ENCODE measurements at places on chromosomes 5 and 9.
A peak's percentile ranks its signal among the peaks of the same experiment; 100 is the strongest.

DNA sequence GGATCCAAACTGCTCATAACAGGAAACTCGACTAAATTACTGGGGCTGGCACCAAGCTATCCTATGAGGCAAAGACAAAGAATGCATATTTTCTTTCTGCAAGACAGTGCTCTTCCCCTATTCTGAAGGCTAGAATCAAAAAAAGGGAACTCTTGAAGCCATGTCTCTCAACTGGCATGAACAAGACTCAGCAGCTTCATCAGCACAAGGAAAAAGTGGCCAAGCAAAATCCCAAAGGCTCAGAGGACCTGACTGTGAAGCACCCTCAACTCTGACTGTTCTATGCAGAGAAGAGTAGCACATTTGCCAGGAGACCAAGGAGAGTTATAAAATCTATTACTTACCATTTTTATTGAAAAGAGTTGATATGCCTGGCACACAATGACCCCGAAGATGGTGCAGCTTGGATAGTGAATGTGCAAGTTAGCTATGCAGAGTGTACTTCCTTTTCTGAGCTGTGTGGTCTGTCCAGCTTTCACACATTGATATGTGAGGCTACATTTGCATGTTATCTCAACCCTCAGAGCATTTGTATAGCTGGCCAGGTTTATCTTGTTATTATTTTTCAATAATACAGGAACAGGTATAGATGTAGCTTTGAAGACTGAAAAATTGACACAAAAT, 51.0 kb upstream of the FYB1 start:
- DNase-seq = no peak

DNA sequence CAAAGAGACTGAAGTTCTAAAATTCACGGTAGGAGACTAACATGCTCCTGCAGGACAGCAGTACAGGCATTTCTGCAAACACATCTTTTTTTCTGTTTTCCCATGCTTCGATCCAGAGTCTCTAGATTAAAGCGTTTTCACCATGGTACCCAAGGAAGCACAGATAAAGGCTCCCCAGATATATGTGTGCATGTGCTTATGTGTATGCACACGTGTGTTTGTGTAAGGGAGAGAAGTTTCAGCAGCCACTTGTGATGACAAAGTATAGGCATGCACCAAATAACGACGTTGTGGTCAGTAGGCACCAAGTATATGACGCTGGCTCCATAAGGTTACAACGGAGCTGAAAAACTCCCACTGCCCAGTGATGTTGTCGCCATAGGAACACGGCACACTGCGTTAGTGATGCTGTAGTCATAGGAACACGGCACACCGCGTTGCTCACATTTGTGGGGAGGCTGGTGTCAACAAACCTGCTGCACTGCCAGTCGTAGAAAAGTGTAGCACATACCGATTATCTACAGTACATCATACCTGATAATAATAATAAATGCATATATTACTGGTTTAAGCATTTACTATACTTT, 21.7 kb downstream of the MED10 start:
- DNase-seq = no peak

GRCh38 chr9:137049544-137050449, 3.8 kb upstream of the NPDC1 start:
- DNase-seq = no peak

DNA sequence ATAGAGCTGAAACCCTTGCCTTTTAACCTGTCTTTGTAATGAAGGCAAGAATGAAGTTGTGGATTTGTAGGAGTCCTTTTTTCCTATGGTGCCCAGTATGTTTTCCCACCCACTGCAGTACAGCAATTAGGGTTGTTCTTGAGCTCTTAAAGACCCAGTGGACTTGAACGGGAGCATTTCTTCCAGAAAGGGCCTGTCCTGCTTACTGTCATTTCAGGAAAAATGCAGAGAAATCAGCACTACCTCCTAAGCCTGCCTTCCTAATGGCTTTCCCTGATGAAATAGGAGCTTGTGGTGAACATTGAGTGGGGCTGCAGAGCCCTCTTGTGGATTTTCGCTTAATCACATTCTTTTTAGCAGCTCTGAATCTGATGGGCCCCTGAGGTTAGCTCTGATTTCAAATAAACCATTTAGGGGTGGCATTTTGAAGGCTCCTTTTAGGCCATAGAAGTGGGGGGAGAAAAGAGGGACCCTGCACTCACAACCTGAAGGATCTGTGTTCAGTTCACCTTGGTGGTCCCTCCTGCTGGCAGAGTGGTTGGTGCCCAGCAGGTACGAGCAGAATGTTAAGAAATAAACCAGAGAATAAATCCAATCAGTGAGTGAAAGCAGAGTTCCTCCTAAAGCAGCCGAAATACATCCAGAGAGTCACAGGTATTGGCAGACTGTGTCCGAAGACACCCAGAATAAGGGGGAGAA, 188.0 kb upstream of the KLF9 start:
- DNase-seq = peak; percentile 67

GRCh38 chr5:66633754-66634153, 37.6 kb downstream of the MAST4 start:
- no peak for DNase-seq

GRCh38 chr5:12023614-12024241, 119.5 kb upstream of the CTNND2 start:
- DNase-seq = no peak

DNA sequence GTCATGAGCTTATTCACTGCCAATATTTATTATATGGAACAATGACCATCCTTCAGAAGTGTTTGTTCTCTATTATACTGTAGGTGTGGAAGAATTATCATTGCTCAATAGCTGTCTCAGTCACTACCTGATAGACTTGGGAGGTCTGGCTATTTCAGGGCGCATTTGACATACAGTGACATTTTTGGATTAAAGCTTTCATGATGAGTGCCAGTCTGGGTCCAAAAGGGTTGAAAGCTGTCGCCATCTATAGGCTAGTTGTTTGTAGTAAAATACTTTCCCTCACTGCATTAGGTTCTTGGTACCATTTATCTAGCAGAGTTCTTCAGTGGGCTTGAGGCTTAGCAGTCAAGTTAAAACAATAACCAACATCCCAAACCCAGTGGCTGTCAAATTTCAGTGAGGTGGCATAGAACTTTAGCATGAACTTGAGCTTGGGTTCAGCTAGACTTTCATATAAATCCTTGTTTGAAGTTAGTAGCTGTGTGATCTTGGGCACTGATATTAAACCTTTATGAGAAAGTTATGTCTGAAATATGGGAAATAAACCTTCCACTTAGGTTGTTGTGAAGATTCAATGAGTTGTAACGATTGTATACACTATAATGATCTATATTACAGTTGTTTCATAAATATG, 110.5 kb upstream of the CDKN2B start:
- DNase-seq = no peak

DNA sequence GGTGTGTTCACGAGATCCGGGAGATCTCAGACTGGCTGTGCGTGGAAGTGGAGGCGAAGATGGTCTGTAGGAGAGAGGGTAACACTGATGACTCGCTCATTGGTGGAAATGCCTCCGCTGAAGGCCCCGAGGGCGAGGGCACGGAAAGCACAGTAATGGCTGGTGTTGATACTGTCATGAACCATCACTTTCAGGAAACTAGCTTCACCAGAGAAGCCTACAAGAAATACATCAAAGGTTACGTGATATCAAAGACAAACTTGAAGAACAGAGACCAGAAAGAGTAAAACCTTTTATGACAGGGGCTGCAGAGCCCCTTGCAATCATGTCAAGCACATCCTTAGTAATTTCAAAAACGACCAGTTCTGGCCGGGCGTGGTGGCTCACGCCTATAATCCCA, 265.7 kb downstream of the GOLPH3 start:
- no peak for DNase-seq

GRCh38 chr9:14437354-14438231, 123.7 kb upstream of the NFIB start:
- no peak for DNase-seq

GRCh38 chr5:149356391-149356790, 1.5 kb upstream of the PCYOX1L start:
- no peak for DNase-seq

GRCh38 chr5:128424646-128425045, 113.4 kb downstream of the FBN2 start:
- DNase-seq = no peak

- DNase-seq = no peak
Measured at GRCh38 chr9:30967476-30967875, 1417.0 kb upstream of the ACO1 start.

DNA sequence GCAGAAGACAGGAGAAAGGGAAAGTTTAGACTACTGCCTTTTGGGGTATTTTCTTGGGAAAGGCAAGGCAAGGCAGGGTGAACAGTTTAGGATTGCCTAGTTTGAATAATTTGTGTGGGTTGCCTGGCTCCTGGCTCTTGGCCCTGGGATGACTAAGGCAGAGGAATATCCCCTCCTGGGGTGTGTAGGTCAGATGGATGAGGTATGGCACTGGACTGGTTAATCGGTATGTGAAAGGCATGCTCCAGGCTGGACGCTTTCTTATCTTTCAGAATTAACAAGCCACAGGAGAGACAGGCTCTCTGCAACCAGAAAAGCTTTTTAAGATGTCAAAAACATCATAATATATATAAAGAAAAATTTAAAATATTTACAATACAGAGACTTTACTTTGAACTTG, 58.6 kb downstream of the STARD4 start:
- DNase-seq = no peak

DNA sequence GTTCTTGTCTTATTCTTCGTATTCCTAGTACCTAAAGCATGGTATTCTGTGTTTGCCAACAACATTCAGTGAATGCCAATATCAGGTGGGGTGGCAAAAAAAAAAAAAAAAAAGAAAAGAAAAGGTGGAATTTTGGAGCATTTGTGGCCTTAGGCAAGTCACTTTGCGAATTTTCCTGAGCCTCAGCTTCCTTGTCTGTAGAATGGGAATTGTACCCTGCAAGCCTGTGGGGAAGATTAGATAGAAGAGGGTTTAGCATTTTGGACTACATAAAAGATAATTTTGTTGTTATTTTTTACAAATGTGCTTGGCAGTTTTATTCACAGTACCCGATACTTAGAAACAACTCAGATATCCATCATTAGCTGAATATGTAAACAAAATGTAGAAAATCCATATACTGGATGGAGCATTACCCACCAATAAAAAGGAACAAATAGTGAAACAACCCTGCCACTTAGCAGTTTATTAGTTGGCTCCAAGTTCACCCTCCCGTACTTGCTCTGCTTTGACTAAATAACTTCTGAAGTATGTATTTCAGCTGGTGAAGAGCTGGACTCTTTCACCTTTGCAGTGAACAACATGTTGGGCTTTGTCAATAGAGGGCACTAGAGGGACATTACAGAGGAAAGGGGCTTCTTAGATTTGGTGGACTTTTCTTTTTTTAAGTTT, 13.6 kb downstream of the UBE2D2 start:
- DNase-seq = no peak

DNA sequence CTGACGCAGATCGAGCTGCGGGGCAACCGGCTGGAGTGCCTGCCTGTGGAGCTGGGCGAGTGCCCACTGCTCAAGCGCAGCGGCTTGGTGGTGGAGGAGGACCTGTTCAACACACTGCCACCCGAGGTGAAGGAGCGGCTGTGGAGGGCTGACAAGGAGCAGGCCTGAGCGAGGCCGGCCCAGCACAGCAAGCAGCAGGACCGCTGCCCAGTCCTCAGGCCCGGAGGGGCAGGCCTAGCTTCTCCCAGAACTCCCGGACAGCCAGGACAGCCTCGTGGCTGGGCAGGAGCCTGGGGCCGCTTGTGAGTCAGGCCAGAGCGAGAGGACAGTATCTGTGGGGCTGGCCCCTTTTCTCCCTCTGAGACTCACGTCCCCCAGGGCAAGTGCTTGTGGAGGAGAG, 4.6 kb upstream of the PHYHD1 start:
- DNase-seq = no peak

GRCh38 chr9:75930190-75930589, 39.7 kb downstream of the PCSK5 start:
- DNase-seq = no peak

DNA sequence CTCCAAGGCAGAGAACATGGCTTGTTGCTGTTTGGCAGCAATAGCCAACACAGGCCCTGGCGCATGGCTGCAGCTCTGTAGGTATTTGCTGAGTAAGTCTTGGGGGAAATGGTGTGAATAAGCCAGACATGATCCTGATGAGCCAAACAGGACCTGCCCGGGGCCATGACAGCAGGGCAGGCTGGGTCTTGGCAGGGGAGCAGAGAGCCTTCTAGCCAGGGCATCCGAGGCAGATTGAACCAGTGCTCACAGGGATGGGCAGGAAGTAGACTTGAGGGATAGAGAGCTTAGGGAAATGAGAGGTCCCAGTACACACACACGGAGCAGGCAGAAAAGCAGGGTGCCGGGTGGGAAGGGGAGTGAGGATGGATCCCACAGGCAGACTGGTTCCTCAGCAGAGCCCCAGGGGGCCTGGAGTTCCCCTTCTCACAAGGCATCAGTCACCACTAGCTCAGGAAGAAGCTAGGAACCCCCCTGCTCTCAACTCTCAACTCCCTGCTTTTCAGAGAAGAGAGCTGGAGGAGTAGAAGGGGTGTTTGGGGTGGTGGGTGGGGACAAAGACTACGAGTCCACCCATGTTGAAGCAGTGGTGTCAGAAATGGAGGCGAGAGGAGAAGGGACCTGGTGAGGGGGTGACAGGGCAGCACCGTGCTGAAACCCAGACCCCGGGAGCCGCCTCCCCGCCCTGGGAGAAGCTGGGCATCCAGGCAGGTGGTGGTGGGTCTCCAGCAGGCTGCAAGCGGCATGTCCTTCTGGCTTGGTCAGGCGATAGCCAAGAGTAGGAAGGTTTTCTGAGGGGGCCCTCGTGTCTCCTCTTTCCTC, 111.1 kb downstream of the RGS3 start:
- DNase-seq = no peak

DNA sequence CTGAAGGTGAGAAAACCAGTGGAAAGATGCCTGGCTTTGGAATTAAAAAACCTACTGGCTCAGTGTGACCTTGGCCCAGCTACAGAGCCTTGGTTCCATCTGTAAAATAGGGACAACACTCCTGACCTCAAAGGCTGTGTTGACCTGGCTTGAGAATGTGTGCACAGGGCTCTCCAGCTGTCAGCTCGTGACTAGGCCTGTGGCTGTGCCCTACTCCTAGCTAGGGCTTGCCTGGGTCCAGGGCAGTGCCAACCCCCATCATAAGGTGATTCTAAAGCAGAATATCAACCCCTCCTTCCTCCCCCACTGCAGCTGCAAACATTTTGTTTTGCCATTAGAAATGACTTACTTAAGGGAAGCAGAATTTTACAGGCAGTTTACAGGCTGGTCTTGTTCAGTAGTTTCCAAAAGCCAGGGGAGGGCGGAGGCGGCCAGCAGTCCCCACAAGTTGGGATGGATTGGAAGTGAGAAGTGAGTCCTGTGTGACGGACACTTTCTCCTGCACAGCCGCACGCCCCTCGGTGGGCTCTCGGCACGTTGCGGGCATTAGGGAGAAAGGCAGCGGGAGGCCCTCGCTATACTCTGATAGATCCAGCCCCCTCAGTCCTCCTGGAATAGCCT, 7.3 kb downstream of the PITX1 start:
- DNase-seq = no peak

- no peak for DNase-seq
Measured at GRCh38 chr5:138748630-138749081, 4.6 kb upstream of the CTNNA1 start.

- no peak for DNase-seq
Measured at GRCh38 chr9:129559506-129559881, 61.4 kb downstream of the C9orf50 start.
